ENCODE measurements at places on chromosomes 4 and X. TPM values are rescaled to one million over a fixed set of nuclear protein-coding genes. Genes with fewer than 3 reads are reported as not detected.
A peak's percentile ranks its signal among the peaks of the same experiment; 100 is the strongest.

Gene ANKRD50
- total RNA-seq = 11.7 TPM

DNA sequence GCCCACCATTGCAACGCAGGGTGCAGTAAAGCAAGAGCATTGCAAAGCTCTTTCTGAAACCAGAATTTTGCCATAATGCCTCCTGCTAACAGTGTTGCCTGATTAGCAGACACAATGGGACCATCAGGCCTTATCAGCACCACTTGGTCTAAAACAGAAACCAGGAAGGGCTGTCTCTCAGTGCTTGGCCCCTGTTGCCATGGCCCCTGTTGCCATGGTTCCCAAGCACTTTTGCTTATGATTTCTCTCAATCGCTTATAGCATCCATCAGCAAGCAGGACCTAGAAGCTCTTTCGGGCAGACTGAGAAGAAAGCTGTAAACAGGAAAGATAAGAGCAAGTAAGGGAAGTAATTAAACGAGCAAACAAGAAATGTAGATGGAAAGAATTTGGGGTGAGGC is 36.8 kb downstream of the RTL5 start:
- no peak for DNase-seq

DNA sequence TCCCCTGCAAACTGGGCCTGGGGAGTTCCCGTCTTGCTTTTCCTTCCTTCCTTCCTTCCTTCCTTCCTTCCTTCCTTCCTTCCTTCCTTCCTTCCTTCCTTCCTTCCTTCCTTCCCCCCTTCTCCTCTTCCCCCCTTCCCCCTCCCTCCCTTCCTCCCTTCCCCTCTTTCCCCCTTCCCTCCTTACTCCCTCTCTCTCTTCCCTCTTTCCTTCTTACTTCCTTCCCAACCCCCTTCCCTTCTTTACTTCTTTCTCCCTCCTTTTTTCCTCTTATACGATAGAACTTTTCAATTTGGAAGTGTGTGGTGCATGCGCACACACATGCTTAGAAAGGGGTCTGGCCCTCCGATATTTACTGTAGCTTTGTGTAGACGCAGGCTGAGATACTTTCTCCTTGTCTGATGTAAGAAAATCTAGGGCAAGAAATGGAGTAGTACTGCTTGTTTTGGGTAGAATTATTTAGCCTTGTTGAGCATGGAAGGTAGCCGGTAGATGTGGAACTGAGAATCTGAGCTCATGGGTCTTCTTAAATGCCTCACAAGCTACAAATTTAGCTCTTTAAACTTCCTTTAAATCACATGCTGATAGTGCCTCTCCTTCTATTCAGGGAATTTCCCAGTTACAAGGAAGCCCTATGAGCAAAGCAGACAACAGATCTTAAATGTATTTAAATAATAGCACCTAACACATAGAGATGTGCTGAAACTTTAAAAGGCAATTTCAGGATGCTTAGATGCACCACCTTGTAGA is 189.6 kb downstream of the GPAT3 start:
- DNase-seq = no peak

GRCh38 chrX:154459832-154460231 is 1.8 kb downstream of the PLXNA3 start:
- DNase-seq = no peak

GRCh38 chr4:163556650-163557391 is 62.3 kb downstream of the TMA16 start:
- no peak for DNase-seq

- DNase-seq = peak; percentile 95
These were observed at the start of gene SH3RF1 for GRCh38 chr4:169270810-169271691. Gene SH3RF1, minus strand, starts transcription at chr4:169270956. Its CDS starts 1,744 bp downstream, at chr4:169269212.

DNA sequence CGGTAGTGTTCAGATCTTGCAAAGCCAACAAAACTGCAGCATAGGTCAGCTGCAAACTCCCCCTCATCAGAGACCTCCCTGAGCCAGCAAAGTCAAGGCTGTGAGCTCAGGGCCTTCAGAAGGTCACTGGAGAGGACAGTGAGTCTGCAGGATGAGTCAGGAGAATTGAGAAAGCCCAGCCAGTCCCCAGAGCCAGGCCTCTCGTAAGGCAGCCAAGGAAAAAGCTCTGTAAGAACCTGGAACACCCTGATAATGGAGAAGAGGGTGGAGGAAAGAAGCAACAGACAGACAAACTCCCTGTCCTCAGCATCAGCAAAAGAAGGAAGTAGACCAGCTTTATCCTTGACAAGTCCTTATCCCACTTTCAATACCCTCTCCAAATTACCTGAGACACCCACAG is 33.0 kb downstream of the GRIA3 start:
- DNase-seq = no peak
